ENCODE measurements at places on chromosomes 2 and 18.
A peak's percentile ranks its signal among the peaks of the same experiment; 100 is the strongest.

DNA sequence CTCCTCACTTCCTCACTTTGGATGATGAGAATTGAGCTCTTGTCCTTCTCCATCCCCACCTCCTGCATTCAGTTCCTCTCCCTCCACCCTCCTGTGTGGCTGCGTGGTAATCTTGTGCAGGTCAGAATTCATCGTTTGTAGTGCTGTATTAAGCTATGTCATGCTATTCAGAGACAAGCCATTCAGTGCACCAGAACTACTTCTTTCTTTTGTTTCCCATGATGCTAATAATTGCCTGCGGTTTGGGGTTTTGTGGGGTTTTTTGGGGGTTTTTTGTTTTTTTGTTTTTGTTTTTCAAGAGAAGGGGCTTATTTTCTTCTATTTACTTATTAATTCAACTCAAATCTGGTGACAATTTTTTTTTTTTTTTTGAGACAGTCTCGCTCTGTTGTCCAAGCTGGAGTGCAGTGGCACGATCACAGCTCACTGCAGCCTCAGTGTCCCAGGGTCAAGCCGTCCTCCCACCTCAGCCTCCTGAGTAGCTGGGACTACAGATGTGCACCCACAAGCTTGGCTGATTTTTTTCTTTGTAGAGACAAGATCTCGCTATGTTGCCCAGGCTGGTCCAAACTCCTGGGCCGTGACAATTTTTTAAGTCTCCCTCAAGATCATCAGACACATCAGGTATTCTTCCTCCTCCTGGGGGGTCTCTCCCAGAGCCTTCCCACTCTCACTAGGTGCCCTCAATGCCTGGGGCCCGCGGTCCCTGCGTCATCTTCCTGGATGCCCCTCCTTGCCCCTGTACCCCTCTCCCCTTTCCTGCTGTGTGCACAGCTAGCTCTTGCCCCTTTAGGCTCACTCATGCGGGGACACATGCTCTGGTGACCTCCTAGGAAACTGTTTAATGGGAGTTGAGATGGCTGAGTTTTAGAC, 37.8 kb downstream of the MAL start:
- H3K4me3 ChIP-seq: no peak overlapping the region
- H3K4me1 ChIP-seq: peaks cover 19% of the 10 kb centered on the region

- no peaks in the 10 kb centered on the region for H3K27me3 ChIP-seq
- H3K27ac ChIP-seq: no peak overlapping the region
- no peaks in the 10 kb centered on the region for H3K36me3 ChIP-seq
- no peak overlapping the region for H3K4me3 ChIP-seq
- no peaks in the 10 kb centered on the region for H3K4me1 ChIP-seq
Measured at GRCh38 chr2:50957896-50958295, 74.0 kb downstream of the NRXN1 start.

DNA sequence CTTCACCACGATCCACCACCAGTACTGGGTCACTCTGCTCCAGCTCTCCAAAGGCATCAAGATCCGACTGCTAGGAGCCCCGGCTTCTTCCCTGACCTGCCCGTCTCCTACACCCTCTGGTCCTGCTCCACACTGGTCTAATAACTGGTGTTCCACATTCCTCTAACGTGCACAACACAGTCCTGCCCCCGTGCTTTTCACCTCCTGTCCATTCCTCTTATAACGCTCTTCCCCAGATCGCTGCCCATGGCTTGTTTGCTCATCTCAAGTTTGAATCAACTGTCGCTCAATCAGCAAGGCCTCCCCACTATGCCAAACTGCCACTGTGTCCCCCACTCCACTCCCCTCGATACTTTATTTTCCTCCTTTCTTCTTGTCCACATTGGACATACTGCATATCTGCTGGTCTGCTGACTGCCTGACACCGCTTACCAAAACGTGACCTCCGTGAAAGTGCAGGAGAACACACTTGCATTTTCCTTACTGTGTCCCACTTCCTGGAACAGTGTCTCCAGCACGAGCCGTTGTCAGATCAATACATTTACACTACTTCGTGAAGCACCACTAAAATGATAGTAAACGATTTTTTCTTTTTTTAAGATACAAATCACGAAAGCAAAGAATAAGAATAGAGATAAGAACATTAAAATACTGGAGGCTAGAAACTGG, 6.5 kb downstream of the HDLBP start:
- H3K27ac ChIP-seq: peak overlapping the region; percentile 52
- DNase-seq: no peak
- H3K4me1 ChIP-seq: peaks cover 86% of the 10 kb centered on the region
- peaks cover 18% of the 10 kb centered on the region for H3K36me3 ChIP-seq
- no peak overlapping the region for H3K4me3 ChIP-seq

- H3K27ac ChIP-seq: peak overlapping the region; percentile 70
- no peak for DNase-seq
- H3K36me3 ChIP-seq: no peaks in the 10 kb centered on the region
- peak overlapping the region; percentile 2 for H3K4me3 ChIP-seq
- peaks cover 29% of the 10 kb centered on the region for H3K4me1 ChIP-seq
- H3K27me3 ChIP-seq: peaks cover 19% of the 10 kb centered on the region
Measured at GRCh38 chr2:110858993-110859701, 126.8 kb downstream of the ACOXL start.

GRCh38 chr2:215436705-215437565, 1.1 kb upstream of the FN1 start:
- peaks cover 48% of the 10 kb centered on the region for H3K27me3 ChIP-seq
- H3K27ac ChIP-seq: no peak overlapping the region
- peak overlapping the region; percentile 84 for H3K4me3 ChIP-seq
- H3K4me1 ChIP-seq: peaks cover 9% of the 10 kb centered on the region
- H3K36me3 ChIP-seq: no peaks in the 10 kb centered on the region
- DNase-seq: no peak

DNA sequence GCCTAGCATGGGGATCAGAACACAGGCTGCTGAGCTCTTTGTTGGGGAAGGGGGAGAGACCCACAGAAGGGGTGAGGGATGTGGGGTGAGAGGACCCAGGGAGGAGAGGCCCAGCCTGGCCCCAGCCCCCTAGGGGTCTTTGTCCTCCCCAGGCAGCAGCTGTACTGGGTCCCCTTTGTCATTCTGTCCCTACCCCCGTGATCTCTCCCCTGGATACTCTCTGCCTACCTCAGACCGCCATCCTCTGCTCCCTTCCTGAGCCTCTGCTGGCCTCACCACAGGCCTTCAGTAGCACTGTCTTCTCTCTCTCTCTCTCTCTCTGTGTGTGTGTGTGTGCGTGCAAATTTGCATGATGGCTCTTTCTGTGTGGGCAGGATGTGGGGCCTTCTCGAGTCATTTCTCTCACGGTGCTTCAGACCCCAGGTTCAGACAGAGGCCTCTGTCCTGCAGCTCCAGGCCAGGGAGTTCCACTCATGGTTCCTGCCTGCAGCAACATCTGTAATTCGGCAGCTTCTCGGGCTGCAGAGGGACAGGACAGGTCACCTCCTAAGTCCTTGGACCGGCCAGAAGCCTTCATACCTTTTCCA, 1.4 kb downstream of the PSD4 start:
- peaks cover 61% of the 10 kb centered on the region for H3K4me1 ChIP-seq
- H3K27me3 ChIP-seq: no peaks in the 10 kb centered on the region
- peak overlapping the region; percentile 85 for H3K27ac ChIP-seq
- DNase-seq: peak; percentile 73

DNA sequence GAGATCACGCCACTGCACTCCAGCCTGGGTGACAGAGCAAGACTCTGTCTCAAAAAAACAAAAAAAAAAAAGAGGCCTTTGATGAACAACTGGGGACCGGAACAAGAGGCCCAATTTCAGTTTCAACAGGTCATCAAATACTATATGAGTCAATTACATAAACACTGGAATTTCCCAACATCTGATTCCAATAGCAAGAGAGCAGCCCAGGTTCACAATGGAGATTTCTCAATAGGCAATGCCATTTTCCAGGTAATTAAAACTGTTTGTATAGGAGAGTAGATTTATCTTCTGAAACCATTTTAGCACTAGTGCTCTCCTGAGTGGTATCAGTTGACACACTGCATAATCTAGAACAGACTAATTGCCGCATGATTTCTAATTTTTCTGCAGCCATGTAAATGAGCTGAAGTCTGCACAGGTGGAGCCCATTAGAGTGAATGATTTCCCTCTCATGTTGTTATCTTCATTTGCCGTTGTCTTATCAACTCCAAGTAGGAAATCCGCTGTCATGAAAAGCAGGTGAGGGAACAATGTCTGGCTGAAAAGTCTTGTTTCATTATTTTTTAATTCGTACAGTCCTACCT, 264.1 kb upstream of the MEIS1 start:
- H3K27me3 ChIP-seq: no peaks in the 10 kb centered on the region
- H3K27ac ChIP-seq: no peak overlapping the region
- DNase-seq: no peak

DNA sequence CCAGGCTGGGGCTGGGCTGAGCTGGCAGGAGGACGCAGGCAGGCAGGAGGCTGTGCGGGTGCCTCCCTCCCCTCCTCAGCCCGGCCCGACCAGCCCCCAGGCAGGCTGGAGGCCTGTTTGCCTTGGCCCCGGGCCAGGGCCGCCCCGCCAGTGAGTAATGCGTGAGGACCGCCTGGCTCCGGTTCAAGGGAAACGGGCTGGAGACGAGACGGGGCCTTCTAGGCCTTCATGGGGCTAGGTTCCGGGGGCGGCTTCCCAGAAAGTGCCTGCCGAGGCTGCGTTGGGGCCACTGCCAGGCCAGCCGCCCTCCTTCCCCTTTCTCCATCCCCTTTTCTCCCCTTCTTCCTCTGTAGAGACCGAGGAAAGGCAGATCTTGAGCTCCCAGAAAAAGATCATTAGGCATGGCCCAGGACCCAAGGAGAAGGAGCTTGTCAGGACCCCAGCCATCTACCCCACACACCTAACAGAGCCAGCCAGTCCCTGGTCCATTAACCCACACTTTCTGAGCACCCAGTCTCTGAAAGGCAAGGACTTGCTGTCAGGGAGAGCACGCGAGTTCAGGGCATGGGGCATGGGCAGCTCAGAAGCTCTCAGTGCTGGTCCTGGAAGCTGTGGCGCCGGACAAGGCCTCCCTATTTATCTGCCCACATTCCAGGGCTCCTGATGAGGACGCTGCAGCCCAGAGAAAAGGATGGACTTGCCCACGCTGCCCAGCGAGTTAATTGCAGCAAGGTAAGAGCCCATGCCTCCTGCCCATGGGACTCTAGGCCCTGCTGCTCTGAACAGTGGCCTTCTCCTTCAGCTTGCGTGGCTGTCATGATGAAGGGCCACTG, 48.5 kb downstream of the SMAD7 start:
- H3K36me3 ChIP-seq: peaks cover 22% of the 10 kb centered on the region
- H3K27ac ChIP-seq: no peak overlapping the region
- H3K4me1 ChIP-seq: peaks cover 3% of the 10 kb centered on the region

DNA sequence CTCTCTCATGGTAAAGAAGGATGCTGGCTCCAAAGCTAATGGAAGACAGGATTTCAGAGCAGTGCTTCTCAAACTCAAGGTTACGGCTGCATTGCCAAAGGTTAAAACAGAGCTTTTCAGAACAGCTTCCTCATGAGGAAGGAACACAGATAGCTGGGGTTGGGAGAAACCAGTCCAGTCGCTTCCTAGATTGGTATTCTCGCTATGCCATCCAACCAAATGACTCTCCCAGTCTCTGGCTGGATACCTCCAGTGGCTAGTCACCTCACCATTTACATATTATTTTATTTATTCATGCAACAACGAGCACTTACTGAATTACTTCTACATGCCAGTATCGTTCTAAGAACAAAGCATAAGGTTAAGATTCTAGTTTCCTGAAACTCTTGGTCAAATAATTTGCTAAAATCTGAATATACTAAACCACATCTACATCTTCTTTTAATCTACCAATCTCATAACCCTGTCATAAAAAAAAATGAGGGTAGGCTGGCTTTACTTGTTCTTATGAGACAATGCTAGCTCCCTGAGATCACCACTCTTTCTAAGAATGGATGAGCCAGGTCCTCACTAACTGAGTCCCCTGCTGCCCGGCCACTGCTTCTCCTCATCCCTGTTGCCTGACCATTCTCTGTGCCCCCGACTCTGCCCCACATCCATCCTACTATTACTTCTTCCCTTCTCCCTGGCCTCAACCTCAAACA, 20.4 kb downstream of the KDSR start:
- no peak for DNase-seq
- H3K27me3 ChIP-seq: no peaks in the 10 kb centered on the region
- no peak overlapping the region for H3K27ac ChIP-seq

GRCh38 chr2:215614296-215614695, 178.4 kb upstream of the FN1 start:
- no peak overlapping the region for H3K4me3 ChIP-seq
- no peak overlapping the region for H3K27ac ChIP-seq
- H3K4me1 ChIP-seq: peaks cover 3% of the 10 kb centered on the region
- no peaks in the 10 kb centered on the region for H3K36me3 ChIP-seq
- H3K27me3 ChIP-seq: peaks cover 4% of the 10 kb centered on the region
- DNase-seq: no peak

- H3K27ac ChIP-seq: no peak overlapping the region
- no peaks in the 10 kb centered on the region for H3K36me3 ChIP-seq
- peaks cover 24% of the 10 kb centered on the region for H3K4me1 ChIP-seq
- no peak overlapping the region for H3K4me3 ChIP-seq
- DNase-seq: no peak
Measured at GRCh38 chr18:10312326-10313015, 142.0 kb upstream of the APCDD1 start.

GRCh38 chr2:107607054-107607453, 219.6 kb upstream of the RGPD4 start:
- H3K27ac ChIP-seq: no peak overlapping the region
- no peak for DNase-seq
- no peak overlapping the region for H3K4me3 ChIP-seq
- no peaks in the 10 kb centered on the region for H3K27me3 ChIP-seq
- H3K36me3 ChIP-seq: no peaks in the 10 kb centered on the region

DNA sequence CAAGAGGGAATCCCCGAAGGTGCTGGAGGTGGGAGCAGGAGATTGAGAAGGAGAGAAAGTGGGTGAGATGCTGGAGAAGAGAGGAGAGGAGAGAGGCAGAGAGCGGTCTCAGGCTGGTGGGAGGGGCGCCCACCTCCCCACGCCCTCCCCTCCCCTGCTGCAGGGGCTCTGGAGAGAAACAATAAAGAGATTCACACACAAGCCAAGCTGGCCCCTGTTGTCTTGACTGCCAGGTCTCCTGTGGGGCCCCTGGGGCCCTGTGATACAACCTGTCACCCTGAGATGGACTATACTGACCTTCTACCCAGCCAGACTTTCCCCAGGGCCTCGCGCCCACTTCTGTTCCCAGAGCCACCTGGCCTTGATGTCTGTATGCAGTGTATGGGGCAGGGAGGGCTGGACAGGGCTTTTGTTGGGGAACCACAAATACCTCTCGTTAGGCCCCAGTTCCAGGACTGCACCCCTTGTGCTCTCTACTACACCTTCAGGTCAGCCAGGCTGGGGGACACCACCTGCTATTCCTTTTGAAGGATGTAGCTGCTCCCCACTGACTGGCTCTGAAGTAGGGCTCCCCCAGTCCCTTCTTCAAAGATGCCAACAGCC, 8.0 kb upstream of the SPEG start:
- DNase-seq: no peak
- H3K27me3 ChIP-seq: peaks cover 63% of the 10 kb centered on the region
- no peaks in the 10 kb centered on the region for H3K4me1 ChIP-seq
- H3K36me3 ChIP-seq: no peaks in the 10 kb centered on the region
- no peak overlapping the region for H3K4me3 ChIP-seq
- no peak overlapping the region for H3K27ac ChIP-seq

GRCh38 chr2:66697366-66697765, 262.4 kb downstream of the MEIS1 start:
- H3K36me3 ChIP-seq: no peaks in the 10 kb centered on the region
- H3K4me1 ChIP-seq: no peaks in the 10 kb centered on the region
- H3K27me3 ChIP-seq: no peaks in the 10 kb centered on the region
- no peak overlapping the region for H3K27ac ChIP-seq
- no peak for DNase-seq

Measured in stimulated activated naive B cell treated with anti-CD40 and anti-IgM and Interleukin-4, amounts not matched to agents 10 μg/mL and 1 μg/mL and 100 μg/mL, for 72 hours (primary cell).